ENCODE measurements at places on chromosomes 7 and 10.
A peak's percentile ranks its signal among the peaks of the same experiment; 100 is the strongest.

DNA sequence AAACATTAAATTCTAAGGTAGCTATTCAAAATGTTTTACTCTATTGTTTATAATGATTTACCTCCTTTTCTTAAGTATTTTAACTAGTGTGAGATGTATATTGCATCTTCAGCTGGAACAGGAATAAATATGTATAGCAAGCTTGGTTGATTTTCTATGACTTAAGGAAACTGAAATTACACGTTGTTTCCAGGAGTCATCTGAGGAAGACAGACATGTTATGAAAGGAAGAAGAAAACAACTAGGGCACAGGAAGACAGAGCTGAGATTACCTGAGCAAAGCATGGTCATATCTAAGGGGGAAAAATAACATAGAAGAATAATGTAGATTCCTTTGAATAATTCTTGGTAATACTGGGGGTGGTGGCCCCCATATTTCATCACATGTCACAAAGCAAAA is 210.9 kb upstream of the SEMA3E start:
- no peak for DNase-seq

GRCh38 chr7:50216626-50217025 is 87.9 kb upstream of the IKZF1 start:
- DNase-seq = no peak

DNA sequence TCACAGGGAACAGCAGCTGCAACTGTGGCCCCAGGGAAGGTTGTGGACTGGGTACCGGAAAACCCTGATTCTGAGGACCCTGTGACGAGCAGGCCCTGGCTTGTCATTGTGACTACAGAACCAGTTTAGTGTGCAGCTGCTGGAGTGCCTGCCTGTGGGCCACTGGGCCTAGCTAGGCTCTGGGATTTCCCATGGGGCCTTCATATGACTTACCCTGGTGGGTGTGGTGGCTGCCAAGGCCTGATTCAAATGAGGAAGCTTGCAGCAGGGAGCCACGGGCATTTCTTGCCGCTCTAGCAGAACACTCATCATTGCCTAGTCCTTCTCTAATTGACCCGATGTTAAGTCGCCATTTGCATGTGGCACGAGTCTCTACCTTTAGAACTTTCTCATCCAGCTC is 14.7 kb upstream of the CAMK2G start:
- DNase-seq = peak; percentile 80

- no peak for DNase-seq
Measured at GRCh38 chr10:89887830-89888229, 186.4 kb downstream of the KIF20B start.

DNA sequence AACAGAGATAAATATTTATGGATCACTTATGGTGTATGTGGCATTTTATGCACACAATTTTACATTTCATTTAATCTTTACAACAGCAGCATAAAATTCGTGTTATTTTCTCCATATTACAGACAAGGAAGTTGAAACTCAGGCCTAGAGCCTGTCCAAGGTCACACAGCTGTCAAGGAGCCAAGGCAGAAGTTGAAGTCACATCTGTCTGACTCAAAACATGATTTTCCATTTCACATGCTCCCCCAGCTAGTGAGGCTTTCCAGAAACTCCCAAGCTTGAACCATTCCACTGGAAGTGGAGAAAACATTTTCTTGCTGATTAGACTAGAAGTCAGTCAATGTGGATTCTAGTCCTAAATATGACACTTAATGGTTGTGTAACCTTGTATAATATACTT is 110.5 kb downstream of the HECTD2 start:
- no peak for DNase-seq

DNA sequence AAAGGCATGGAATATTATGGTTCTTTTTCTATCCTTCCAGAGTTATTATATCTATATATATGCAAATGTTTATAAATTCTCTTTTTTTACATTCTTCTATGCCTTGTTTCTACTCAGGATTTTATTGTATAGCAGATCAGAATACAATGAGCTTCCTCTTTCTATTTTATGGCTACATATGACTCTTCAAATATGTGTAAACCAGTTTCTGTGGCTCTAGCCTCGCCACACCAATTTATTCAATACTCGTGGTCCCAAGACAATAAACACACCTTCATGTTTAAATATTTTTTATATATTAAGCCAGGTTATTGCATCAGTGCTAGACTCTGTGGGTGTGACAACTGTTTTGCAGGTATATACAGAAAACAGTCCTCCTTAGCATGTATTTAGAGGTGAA is 237.5 kb upstream of the MKLN1 start:
- DNase-seq = no peak

- DNase-seq = no peak
Measured at GRCh38 chr10:129049501-129049900, 417.5 kb upstream of the MGMT start.

GRCh38 chr10:35015843-35016408 is 74.2 kb downstream of the CUL2 start:
- no peak for DNase-seq

GRCh38 chr7:30163231-30163894 is 28.6 kb downstream of the MTURN start:
- no peak for DNase-seq

DNA sequence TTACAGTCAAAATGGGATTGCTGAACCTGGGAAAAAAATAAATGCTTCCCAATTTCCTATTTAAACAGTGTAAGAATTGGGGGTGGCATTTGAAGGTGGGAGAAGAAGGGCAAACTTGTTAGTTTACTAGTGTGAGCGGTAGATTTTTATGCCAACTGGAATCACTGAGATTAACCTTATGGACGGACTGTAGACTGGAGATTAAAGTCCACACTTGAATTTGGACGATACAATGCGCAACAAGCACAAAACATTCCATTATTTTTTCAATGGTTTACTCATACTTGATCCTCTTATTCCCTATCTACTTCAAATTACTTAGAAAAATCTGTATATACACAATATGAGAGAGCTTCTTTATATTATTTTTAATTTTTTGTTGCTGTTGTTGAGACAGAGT is 269.6 kb upstream of the KLF14 start:
- DNase-seq = no peak

- no peak for DNase-seq
Measured at GRCh38 chr7:116653646-116654045, 18.4 kb upstream of the MET start.

GRCh38 chr7:7475601-7476000 is 60.1 kb downstream of the COL28A1 start:
- no peak for DNase-seq

DNA sequence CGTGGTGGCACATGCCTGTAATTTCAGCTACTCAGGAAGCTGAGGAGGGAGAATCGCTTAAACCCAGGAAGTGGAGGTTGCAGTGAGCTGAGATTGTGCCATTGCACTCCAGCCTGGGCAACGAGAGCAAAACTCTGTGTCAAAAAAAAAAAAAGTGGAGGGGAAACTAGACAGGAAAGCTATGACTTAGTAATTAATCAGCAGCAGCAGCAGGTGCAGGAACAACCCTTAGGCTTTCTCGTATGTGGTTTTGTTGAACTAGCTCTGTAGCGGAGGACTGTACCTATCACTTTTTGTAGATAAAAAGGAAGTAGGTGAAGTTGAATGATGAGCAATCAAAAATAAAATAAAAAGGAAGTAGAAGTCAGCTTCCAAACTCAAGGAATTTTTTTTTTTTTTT is 76.9 kb upstream of the KMT2C start:
- no peak for DNase-seq

- DNase-seq = peak; percentile 46
Measured at GRCh38 chr7:134992626-134993179, 6.4 kb downstream of the AGBL3 start.

GRCh38 chr7:117990834-117991233 is 117.6 kb upstream of the CTTNBP2 start:
- no peak for DNase-seq

- DNase-seq = no peak
Measured at GRCh38 chr10:34063592-34063991, 729.1 kb upstream of the NRP1 start.

- no peak for DNase-seq
Measured at GRCh38 chr7:75808106-75808505, 5.5 kb downstream of the CCL24 start.

DNA sequence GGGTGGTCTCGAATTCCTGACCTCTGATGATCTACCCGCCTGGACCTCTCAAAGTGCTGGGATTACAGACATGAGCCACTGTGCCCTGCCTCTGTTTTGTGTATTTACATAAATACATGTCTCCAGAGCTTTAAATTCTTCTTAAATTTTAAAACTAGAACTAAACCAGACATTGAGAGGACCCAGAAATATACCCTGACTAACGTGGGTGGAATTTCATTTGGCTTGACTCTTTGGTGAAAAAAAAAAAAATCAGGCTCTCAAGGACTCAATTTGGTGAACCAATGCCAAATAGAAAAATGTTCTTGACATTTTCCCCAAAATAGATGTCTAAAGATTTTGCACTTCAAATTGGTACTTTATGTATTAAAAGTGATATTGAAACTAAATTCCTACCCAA is 16.6 kb upstream of the FAS start:
- peak; percentile 34 for DNase-seq

DNA sequence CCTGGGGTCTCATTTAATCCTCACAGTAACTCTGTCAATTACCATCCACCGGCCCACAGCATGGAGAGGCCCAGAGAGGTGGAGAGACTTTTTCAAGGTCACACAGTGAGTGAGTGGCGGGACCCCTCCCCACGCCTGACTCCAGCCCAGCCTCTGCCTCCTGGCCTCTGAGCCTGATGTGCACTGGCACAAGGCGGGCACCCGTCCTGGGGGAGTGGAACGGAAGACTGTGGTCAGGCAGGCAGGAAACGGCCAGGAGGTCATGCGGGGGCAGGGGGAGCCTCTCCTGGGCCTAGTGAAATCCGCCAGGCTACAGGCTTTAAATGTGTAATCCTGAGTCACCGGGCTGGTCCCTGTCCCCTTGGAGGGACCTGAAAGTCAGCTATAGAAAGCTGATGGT is 32.2 kb downstream of the ZCCHC24 start:
- no peak for DNase-seq

GRCh38 chr10:23204773-23205172 is 12.7 kb downstream of the PTF1A start:
- DNase-seq = no peak

DNA sequence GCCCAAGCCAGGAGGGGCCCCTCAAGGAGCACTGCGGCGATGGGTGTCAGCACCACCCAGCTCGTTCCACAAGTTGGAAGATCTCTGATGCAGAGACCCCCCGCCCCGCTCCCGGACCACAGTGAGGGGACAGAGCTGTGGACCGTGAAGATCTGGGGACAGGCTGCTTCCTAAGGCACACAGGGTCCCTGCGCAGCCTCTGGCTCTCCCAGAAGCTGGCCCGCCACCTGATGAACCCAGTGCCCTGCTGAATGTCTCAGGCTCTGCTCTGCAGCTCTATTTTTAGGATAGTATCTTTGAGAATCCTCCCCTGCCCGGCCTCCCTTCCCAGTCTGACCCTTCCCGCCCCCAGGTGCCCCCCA is 29.7 kb downstream of the GBX1 start:
- no peak for DNase-seq

- no peak for DNase-seq
Measured at GRCh38 chr7:2200584-2200980, 32.2 kb downstream of the MAD1L1 start.

GRCh38 chr7:46173476-46174195 is 252.6 kb upstream of the IGFBP3 start:
- DNase-seq = peak; percentile 71

GRCh38 chr7:73718905-73719805 is at the start of gene STX1A:
STX1A (minus strand) TSS chr7:73719669; CDS start chr7:73719631, 38 bp downstream.
- peak; percentile 94 for DNase-seq

DNA sequence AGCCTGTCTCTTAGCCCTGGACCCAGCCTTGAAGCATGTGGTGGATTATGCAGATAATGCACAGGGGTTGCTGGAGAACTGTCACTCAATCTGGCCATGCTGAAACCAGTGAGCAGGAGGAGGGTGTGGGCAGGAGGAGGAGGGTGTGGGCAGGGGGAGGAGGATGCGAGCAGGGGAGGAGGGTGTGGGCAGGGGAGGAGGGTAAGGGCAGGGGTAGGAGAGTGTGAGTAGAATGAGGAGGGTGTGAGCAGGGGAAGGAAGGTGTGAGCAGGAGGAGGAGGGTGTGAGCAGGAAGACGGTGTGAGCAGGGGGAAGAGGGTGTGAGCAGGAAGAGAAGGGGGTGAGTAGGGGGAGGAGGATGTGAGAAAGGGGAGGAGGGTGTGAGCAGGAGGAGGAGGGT is 18.8 kb downstream of the CAMK2B start:
- DNase-seq = no peak

DNA sequence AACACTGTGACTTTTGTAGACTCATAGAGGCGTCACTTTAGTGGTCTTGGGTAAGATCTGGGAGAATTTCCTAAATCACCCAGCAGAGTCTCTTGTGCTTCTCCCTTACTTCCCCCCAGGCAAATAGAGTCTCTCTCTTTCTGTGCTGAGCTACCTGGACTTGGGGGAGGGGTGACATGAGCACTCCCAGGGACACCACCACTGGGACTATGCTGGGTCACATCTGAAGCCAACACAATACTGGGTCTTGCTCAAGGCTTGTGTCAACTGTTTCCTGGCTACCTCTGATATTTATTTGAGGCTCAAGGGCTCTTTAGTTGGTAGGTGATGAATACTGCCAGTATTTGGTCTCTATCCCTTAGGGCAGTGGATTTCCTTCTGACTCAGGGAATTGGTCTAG is 214.6 kb upstream of the TPK1 start:
- no peak for DNase-seq

- no peak for DNase-seq
Measured at GRCh38 chr7:26157520-26158105, 5.6 kb downstream of the NFE2L3 start.

DNA sequence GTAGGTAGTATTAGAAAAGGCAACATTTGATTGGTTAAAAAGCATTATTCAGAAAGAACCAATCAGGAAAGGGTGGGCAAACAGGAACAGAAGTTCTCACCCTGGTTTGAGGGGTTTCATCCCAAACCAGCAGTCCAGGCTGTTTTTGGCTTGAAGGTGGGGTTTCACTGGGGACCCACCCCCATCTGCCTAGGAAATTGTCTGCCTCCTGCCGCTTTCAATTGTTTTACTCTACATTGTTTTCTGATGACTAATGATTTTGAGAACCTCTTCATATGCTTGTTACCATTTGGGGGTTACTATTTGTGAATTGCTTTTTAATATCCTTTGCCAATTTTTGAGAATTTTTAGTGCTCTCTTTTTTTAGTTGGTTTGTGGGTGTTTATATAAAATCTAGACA is 3.3 kb upstream of the PCBD1 start:
- DNase-seq = no peak
